ENCODE measurements at places on chromosomes 12 and 14. TPM values are rescaled to one million over a fixed set of nuclear protein-coding genes. Genes with fewer than 3 reads are reported as not detected.

GRCh38 chr14:90907178-90907577, 90.9 kb upstream of the TTC7B start:
- no peak overlapping the region for H3K27ac ChIP-seq
- H3K36me3 ChIP-seq: peaks cover 24% of the 10 kb centered on the region
- peaks cover 42% of the 10 kb centered on the region for H3K4me1 ChIP-seq
- no peak overlapping the region for H3K4me3 ChIP-seq
- H3K27me3 ChIP-seq: no peaks in the 10 kb centered on the region

DNA sequence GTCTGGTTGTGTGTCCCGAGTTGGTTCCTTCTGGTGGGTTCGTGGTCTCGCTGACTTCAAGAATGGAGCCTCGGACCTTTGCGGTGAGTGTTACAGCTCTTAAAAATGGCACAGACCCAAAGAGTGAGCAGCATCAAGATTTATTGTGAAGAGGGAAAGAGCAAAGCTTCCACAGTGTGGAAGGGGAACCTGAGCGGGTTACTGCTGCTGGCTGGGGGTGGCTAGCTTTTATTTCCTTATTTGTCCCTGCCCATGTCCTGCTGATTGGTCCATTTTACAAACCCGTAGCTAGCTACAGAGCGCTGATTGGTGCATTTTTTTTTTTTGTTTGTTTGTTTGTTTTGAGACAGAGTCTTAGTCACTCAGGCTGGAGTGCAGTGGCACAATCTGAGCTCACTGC, 29.3 kb downstream of the FGF6 start:
- no peak overlapping the region for H3K4me3 ChIP-seq
- no peak overlapping the region for H3K27ac ChIP-seq
- H3K27me3 ChIP-seq: peaks cover 20% of the 10 kb centered on the region
- no peak for DNase-seq
- H3K4me1 ChIP-seq: peaks cover 23% of the 10 kb centered on the region

DNA sequence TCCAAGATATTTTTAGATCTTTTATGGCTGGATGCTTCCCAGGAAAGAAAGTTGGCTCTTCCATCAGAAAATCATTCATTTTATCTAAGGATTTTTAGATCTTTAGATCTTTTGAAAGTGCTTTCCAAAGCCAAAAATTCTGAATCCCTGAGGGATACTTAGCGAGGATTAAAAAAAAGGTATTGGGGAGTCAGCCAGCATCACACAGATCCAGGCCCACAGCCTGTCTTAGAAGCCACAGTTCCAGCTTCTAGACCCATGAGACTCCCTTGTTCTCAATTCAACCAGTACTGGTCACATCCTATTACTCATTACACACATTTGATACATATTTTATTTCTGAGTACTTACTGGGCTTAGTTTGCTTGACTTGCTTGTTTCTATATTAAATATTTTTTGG, 49.9 kb downstream of the TSPAN8 start:
- no peak for DNase-seq
- H3K27ac ChIP-seq: no peak overlapping the region
- no peaks in the 10 kb centered on the region for H3K27me3 ChIP-seq

GRCh38 chr12:70449074-70449752, 83.1 kb downstream of the KCNMB4 start:
- no peaks in the 10 kb centered on the region for H3K36me3 ChIP-seq
- H3K27me3 ChIP-seq: no peaks in the 10 kb centered on the region
- H3K4me3 ChIP-seq: no peak overlapping the region
- no peak overlapping the region for H3K27ac ChIP-seq

DNA sequence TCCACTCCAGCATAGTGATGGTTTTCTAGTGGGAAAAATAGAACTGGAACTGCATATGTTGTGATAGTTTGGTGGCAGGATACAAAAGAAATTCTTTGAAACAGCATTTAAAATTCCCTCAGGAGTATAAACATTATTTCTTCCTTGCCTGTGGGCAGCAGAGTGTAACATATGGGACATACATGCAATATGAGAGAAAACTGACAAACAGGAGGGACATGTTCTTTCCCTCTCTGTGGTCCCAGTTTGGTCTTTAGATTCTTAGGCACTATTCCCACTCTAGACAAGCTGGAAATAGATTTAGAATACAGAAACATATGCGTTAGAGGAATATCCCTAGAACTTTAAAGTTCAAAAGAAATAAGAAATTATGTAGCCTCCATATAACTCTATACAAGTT, 68.0 kb downstream of the MGAT4C start:
- no peak for DNase-seq
- no peak overlapping the region for H3K4me3 ChIP-seq
- H3K27me3 ChIP-seq: no peaks in the 10 kb centered on the region
- H3K4me1 ChIP-seq: no peaks in the 10 kb centered on the region
- H3K36me3 ChIP-seq: no peaks in the 10 kb centered on the region
- H3K27ac ChIP-seq: no peak overlapping the region

GRCh38 chr14:58784931-58785330, 147.2 kb downstream of the DACT1 start:
- H3K27ac ChIP-seq: no peak overlapping the region
- H3K4me1 ChIP-seq: no peaks in the 10 kb centered on the region
- H3K36me3 ChIP-seq: no peaks in the 10 kb centered on the region
- no peak overlapping the region for H3K4me3 ChIP-seq
- H3K27me3 ChIP-seq: no peaks in the 10 kb centered on the region

GALNT6 gene
- total RNA-seq: 12.4 TPM

- H3K4me1 ChIP-seq: no peaks in the 10 kb centered on the region
- H3K4me3 ChIP-seq: no peak overlapping the region
- H3K36me3 ChIP-seq: no peaks in the 10 kb centered on the region
- no peak overlapping the region for H3K27ac ChIP-seq
- no peak for DNase-seq
- H3K27me3 ChIP-seq: no peaks in the 10 kb centered on the region
These were observed 48.5 kb downstream of the ADGRD1 start for GRCh38 chr12:131002216-131002631.

DNA sequence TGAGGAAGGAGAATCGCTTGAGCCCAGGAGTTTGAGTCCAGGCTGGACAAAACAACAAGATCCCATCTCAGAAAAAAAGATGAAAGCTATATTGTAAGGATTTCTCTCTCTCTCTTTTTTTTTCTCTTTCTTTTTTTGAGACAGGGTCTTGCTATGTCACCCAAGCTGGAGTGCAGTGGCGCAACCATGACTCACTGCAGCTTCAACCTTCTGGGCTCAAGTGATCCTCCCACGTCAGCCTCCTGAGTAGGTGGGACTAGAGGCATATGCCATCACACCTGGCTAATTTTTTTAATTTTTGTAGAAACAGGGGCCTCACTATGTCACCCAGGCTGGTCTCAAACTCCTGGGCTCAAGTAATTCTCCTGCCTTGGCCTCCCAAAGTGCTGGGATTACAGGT, 5.8 kb upstream of the MRPL42 start:
- H3K27me3 ChIP-seq: peaks cover 2% of the 10 kb centered on the region
- DNase-seq: no peak
- H3K4me1 ChIP-seq: peaks cover 5% of the 10 kb centered on the region
- no peak overlapping the region for H3K4me3 ChIP-seq

DNA sequence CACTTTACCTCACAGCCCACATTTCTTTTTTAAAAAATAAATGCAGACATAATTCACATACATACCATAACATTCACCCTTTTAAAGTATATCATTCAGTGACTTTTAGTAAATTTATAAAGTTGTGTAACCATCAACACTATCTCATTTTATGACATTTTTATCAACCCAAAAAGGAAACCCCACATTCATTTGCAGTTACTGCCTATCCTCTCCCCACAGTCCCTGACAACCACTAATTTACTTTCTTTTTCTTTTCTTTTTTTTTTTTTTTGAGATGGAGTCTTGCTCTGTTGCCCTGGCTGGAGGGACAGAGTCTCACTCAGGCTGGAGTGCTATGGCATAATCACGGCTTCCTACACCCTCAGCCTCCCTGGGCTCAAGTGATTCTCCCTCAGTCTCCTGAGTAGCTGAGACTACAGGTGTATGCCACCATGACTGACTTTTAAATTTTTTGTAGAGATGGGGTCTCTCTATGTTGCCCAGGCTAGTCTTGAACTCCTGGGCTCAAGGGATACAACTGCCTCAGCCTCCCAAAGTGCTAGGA, 1.5 kb upstream of the EP400 start:
- H3K36me3 ChIP-seq: peaks cover 10% of the 10 kb centered on the region
- no peaks in the 10 kb centered on the region for H3K27me3 ChIP-seq
- H3K27ac ChIP-seq: peak overlapping the region; percentile 90
- no peak for DNase-seq
- H3K4me3 ChIP-seq: no peak overlapping the region

KRT85 gene
- total RNA-seq: not detected

DNA sequence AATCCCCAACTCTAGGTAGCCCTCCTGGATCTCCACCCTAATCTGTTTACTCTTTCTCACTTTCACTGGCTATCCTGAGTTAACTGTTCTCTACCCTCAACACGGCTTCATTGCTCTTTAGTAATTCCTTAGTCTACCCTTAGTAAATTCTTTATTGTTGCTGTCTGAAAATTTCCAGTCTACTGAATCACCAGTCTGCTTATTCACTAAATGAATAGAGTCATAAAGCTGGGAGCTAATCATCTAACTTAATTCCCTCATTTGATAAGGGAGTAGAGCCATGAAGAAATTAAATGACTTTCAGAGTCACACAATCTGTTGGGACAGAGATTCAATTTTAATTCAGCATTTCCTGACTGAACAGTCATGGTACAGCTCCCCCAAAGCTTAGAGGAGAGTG, 36.5 kb downstream of the YEATS4 start:
- H3K27ac ChIP-seq: no peak overlapping the region
- H3K27me3 ChIP-seq: no peaks in the 10 kb centered on the region
- no peaks in the 10 kb centered on the region for H3K4me1 ChIP-seq
- peaks cover 32% of the 10 kb centered on the region for H3K36me3 ChIP-seq

ADCY6 gene
- 0.78 TPM for total RNA-seq

- H3K4me3 ChIP-seq: no peak overlapping the region
- H3K36me3 ChIP-seq: peaks cover 20% of the 10 kb centered on the region
- no peaks in the 10 kb centered on the region for H3K27me3 ChIP-seq
- no peak for DNase-seq
- no peak overlapping the region for H3K27ac ChIP-seq
These were observed 8.7 kb downstream of the TM7SF3 start for GRCh38 chr12:27005495-27005894.

DNA sequence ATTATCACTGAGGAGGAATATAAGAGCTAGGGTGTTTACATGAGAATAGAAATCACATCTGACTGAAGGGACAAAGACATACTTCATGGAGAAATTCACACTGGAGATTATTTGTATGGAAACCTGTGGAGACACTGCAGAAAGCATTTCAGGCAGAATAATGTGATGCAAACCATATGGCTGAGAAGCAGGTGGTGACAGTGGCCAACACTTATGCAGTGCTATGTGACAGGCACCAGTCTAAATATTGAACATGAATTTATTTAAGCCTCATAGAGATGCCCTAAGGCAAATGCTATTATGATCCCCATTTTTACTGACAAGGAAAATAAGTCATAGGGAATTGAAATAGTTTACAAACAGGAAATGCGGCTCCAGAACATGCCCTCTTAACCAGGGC, 16.2 kb downstream of the ALG10B start:
- H3K27me3 ChIP-seq: no peaks in the 10 kb centered on the region
- H3K36me3 ChIP-seq: no peaks in the 10 kb centered on the region
- no peak overlapping the region for H3K4me3 ChIP-seq
- no peaks in the 10 kb centered on the region for H3K4me1 ChIP-seq

DNA sequence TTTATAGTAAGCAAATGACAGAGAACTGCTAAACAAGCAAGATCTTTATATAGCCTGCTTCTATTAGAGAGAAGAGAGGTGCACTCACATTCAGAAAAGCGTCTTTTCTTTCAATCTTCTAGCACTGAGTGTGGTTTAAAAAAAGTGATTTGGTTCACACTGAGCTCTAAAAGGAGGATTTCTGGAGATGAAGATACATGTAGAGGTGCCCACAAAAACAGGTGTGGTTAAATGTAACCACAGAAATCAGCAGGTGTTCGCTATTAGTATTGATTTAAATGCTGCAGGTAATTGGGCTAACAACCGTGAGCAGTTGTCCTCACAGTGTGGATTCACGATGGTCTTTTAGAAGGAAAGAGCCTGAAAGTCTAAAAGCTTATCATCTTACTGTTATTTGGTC, 10.7 kb downstream of the PKP2 start:
- DNase-seq: no peak
- no peak overlapping the region for H3K4me3 ChIP-seq
- no peaks in the 10 kb centered on the region for H3K4me1 ChIP-seq
- H3K36me3 ChIP-seq: no peaks in the 10 kb centered on the region
- no peaks in the 10 kb centered on the region for H3K27me3 ChIP-seq

DNA sequence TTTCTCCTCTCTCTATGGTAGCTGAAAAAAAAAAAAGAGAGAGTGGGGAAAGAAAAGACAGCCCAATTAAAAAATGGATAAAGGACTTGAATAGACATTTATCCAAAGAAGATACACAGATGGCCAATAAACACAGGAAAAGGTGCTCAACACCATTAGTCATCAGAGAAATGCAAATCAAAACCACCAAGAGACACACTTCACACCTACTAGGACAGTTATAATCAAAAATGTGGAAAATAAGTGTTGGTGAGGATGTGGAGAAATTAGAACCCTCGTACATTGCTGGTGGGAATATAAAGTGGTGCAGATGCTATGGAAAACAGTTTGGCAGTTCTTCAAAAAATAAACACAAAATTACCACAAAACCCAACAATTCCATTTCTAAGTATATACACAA, 172.4 kb upstream of the GRIN2B start:
- H3K4me1 ChIP-seq: no peaks in the 10 kb centered on the region
- H3K27ac ChIP-seq: no peak overlapping the region
- peaks cover 4% of the 10 kb centered on the region for H3K27me3 ChIP-seq
- DNase-seq: no peak
- H3K4me3 ChIP-seq: no peak overlapping the region

DNA sequence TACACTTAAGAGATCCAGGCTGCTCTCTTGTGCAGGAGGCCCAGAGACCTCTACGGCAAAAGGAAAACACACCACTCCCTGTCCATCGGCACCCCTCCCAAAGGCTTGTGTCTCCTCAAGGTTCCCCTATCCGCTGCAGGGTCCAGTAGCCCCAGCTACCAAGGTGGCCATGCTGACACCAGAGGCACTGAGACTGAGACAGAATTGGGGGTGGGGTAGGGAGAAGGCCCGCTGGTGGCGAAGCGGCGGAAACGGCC, 590 bp downstream of the DDIT3 start:
- no peak for DNase-seq
- no peaks in the 10 kb centered on the region for H3K27me3 ChIP-seq
- H3K27ac ChIP-seq: peak overlapping the region; percentile 100
- H3K36me3 ChIP-seq: peaks cover 47% of the 10 kb centered on the region

- H3K4me1 ChIP-seq: no peaks in the 10 kb centered on the region
- peaks cover 8% of the 10 kb centered on the region for H3K27me3 ChIP-seq
- no peaks in the 10 kb centered on the region for H3K36me3 ChIP-seq
- H3K4me3 ChIP-seq: no peak overlapping the region
These were observed 27.5 kb upstream of the OR6J1 start for GRCh38 chr14:22671622-22672021.

ACSM4 gene
- not detected for total RNA-seq
